T-helper 2 cell treated with Interferon-gamma antibody and Interleukin-4, amounts not matched to agents 5 μg/mL and 100 μg/mL, for 36 hours (primary cell): ENCODE measurements at places on chromosomes 16 and 17.

GRCh38 chr17:57377094-57377493 is 120.8 kb downstream of the MSI2 start:
- DNase-seq = no peak

DNA sequence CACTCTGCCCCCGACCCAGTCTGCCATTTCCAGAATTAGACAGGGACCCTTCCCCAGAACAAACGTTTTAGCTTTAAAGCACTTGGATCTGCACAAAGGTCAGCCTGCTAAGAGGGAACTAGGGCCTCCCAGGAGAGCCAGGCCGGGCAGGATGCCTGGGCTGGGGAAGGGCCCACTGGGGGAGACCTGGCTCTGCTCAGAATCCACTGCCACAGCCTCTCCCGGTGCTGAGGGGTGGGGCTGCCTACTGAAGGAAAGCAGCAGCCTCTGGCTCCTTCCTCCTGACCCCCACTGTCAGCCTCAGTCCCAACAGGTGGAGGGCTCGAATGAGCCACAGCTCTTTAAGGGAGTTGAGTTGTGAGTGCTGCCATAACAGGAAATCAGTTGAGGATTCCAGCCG is 1.7 kb downstream of the YBX2 start:
- no peak for DNase-seq

DNA sequence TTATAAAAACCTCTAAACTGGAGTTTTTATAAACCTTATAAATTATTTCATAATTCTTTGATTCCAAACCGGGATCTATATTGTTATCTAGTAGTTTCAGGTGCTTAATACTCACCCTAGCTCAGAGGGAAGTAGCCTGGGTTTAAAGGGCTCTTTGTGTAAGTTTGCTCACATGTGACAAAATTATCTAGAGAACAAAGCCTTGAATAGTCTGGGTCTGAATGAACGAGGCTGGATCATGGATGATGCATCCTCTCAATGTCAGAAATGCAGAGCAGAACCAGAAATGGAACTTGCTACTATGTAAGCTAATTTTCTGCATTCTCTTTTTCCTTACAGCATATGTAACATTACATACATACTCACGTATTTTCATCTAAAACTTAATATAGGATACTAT is 103.9 kb upstream of the NETO2 start:
- DNase-seq = no peak

DNA sequence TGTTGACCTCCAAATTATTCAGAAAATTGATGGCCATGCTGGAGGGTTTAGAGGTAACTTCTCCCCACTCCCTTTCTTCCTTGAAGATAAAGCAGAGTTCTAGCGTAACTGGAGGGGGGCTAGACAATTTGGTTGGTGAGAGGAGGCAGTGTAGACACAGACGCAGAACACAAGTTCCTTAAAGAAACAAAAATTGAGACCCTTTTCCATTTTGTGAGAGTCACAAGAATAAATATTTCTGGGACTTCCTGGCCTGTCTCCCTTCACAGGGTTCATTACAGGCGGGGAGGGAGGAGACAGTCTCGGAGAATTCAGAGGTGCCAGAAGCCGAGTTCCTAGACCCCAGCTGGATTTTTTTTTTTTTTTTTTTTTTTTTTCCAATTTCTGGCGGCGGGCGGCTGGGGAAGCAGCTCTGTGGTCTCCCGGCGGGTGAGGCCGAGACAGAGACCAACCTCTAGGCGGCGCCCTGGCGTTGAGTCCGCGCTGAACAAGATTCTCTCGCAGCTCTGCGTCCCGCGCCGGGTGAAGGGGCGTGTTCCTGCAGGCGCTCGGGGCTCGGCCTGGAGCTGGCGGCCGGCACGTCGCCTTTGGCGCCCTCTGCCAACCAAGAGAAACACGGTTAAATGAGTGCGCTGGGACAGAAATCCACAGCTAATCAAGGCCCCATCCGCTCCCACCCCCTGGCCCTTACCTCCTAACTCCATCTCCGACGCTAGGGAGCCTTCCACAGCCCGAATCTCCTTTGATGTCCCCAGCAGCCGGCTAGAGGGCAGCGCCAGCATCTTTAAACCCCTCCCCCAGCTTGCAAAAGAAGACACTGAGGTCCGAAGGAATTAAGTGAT is 10.2 kb upstream of the HOXB9 start:
- DNase-seq = peak; percentile 67

DNA sequence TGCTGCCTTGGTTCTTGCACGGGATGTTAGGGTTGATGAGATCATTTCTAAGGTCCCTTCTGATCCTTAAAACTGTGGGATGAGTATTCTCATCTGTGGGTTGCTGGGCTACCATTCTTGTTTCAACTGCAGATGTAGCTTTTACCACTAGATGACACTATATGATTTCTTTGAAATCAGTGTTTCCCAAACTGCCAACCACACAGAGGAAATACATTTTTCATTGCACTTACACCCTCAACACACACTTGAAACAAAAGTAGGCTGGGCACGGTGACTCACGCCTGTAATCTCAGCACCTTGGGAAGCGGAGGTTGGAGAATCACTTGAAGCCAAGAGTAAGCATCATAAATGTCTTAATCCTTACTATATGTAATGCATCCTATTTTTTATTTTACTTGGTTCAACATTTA is 15.3 kb downstream of the LCMT1 start:
- DNase-seq = peak; percentile 66

DNA sequence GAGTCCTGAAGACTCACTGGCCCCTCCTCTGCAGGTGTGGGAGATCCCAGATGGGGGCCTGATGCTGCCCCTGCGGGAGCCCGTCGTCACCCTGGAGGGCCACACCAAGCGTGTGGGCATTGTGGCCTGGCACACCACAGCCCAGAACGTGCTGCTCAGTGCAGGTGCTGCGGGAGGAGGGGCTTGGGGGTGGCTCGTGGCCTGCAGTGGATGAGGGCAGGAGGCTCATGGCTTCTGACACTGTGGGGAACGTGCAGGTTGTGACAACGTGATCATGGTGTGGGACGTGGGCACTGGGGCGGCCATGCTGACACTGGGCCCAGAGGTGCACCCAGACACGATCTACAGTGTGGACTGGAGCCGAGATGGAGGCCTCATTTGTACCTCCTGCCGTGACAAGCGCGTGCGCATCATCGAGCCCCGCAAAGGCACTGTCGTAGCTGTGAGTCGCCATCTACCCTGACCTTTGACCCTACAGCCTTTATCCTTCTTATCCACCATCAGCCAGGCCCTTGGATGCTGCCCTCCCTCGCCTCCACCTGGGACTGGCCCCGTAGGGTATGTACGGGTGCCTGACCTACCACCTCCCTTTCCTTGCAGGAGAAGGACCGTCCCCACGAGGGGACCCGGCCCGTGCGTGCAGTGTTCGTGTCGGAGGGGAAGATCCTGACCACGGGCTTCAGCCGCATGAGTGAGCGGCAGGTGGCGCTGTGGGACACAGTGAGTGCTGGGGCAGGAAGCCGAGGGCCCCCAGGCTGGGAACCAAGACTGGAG is 3.6 kb downstream of the CORO1A start:
- DNase-seq = peak; percentile 79

- DNase-seq = no peak
Measured at GRCh38 chr17:79027925-79028491, 4.0 kb downstream of the C1QTNF1 start.

GRCh38 chr16:13527332-13527731 is 392.6 kb upstream of the ERCC4 start:
- DNase-seq = no peak

- DNase-seq = no peak
Measured at GRCh38 chr16:54240271-54241129, 46.1 kb downstream of the IRX3 start.

DNA sequence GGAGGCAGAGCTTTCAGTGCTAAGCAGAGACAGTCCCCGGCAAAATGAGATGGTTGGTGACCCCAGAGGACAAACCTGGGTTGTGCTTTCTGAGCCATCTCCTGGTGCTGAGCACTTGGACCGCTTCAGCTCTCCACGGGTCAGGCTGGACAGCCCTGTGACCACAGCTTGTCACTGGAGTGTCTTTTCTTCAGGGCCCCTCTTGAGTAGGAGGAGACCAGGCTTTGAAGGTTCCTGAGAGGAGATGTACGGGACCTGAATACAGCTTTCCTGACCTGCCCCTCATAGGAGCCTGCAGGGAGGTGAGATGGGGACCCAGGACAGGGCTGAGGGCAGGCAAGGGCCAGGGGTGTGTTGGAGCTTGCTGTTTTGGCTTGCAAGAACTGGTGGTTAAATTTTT is 17.8 kb upstream of the ADGRG1 start:
- no peak for DNase-seq
